ENCODE measurements at places on chromosomes 7 and 10.

- no peak for DNase-seq
Measured at GRCh38 chr10:44668336-44668735, 242.8 kb upstream of the TMEM72 start.

DNA sequence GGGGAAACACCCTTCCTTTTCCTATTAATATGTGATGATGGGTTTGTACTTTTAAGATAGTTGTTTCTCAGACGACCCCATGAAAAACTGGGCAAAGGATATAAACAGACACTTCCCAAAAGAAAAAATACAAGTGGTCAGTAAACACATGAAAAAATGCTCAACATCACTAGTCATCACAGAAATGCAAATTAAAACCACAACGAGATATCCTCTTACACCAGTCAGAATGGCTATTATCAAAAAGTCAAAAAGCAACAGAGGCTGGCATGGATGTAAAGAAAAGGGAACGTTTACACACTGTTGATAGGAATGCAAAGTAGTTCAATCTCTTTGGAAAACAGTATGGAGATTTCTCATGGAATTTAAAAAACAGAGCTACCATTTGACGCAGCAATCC is 111.4 kb upstream of the ZEB1 start:
- no peak for DNase-seq

GRCh38 chr10:6278519-6279120 is 75.9 kb downstream of the PFKFB3 start:
- DNase-seq = no peak

DNA sequence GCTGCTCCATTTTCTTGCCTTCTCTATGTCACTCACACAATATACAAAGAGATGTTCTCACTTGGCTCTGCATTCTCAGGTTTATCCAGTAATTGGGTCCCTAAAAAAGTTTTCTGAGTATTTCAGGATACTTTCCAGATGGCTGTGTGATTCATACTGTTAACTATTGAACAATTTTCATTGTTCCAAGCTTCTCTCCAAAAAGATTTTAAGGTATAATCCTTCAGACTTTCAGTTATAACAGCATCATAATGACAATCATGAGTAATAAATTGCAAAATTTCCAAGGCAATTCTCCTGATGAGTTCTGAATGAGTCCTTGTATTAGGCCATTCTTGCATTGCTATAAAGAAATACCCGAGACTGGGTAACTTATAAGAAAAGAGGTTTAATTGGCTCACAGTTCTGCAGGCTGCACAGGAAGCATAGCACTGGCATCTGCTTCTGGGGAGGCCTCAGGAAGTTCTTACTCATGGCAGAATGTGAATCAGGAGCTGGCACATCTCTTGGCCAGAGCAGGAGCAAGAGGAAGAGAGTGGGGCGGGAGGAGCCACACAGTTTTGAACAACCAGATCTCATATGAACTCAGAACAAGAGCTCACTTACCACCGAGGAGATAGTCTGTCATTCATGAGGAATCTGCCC is 148.1 kb downstream of the SLC16A9 start:
- no peak for DNase-seq

DNA sequence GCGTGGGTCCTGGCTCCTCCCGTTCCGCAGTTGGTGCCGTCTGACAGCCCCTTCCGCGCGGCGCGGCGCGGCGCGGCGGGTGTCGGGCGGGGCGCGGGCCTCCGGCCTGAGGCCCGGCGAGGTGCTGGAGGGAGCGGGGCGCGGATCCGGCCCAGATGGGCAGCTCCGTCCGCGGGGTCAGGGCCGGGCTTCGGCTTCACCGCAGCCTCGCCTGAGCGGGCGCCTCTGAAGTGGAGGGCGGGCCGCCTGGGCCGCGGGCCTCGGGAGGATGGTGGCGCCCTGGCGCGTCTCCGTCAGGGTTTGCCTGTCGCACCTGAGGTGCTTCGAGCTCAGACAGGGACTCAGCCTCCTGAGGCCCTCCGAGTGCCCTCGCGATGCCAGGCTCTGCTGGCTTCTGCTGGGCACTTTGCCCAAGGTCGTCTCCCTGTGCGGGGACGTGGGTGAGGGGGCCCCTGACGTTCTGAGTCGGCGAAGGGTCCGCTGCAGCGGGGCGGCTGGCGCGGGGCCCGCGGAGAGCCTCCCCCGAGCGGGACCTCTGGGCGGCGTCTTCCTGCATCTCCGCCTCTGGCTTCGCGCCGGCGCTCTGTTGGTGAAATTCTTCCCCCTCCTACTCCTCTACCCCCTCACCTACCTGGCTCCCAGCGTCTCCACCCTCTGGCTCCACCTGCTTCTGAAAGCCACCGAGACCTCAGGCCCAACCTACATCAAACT is 473 bp downstream of the ADCK2 start:
- DNase-seq = peak; percentile 55

- DNase-seq = peak; percentile 11
Measured at GRCh38 chr7:156751319-156751718, 110.7 kb downstream of the RNF32 start.

- no peak for DNase-seq
Measured at GRCh38 chr7:141700296-141700847, 1.6 kb downstream of the DENND11 start.

GRCh38 chr10:77156406-77156879 is 481.2 kb downstream of the KCNMA1 start:
- no peak for DNase-seq

- DNase-seq = no peak
Measured at GRCh38 chr10:76647301-76647700, 990.3 kb downstream of the KCNMA1 start.

DNA sequence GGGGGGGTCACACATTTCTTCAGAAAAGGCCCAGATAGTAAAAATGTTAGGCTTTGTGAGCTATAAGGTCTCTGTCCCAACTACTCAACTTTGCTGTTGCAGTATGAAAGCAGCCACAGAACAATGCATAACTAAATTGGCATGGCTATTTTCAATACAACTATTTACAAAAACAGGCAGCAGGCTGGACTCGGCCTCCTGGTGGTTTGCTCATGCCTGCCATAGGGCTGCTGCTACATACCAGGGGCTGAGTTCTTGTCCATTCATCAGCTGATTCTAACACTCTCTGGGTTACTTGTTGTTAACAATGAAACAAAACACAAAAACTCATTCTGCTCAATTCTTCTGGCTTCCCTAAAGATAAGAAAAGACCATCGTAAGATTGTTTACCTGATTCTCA is 109.4 kb upstream of the ADAM12 start:
- no peak for DNase-seq

DNA sequence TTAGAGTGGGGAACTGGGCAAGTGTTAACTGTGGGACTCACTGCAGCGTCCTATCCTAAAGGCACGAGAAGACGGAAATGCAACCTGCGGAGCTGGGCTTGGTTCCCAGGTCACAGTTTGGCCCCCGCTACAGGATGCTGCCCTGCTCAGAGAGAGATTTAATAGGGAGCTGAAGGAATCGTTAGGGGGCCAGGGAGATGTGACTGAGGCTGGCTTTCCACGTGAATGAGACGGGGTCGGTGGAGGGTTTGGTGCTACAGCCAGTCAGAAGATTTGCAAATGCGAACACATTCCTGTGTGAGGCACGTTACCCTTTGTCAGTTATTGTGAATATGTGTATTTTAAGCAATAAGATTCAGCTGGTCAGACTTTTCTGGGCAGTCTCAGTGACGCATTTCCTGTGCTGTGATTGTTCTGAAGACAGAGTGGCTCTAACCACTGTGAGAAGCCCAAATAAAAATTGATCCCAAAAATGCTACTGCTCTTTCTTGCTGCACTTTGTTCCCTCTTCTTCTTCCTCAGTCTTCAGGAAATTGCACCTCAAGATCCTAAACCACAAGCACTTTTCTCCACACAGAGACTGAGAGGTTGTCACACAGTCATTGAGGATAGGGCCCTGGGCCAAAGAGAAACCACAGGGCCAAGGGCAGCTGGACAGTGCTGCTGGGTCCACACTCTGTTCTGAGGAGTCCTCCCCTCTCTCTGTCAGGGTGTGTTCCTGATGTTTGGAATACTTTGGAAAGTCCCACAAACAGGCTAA is 21.2 kb downstream of the CYP17A1 start:
- no peak for DNase-seq

DNA sequence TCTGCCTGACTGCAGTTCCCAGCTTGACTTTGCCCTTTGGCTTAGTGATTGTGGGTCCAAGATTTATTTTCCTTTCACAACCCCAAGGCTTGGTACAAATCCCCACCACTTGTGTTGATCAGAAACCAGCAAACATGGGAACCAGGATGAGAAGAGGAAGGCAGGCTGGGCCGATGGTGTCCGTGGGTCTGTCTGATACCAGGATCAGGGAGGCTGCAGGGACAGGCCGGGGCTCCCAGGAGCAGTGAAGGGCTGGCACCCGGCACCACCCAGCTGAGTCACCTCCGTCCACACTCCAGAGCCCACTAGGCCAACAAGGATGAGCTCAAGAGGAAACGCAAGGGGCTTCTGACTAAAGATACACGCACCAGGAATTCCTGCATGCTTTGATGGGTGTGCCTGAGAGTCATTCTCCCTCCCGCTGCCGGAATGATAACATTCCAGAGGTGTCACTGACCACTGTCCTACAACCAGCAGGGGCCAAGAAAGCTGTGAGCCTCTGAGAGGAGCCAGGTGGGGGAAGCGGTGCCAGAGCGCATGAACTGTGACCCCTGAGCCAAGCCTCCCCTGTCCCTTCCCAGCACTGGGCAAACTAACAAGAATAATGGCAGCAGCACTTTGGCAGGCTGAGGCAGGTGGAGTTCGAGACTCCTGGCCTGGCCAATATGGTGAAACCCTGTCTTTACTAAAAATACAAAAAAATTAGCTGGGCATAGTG is 29.2 kb upstream of the PROSER2 start:
- no peak for DNase-seq

GRCh38 chr7:13880789-13881188 is 108.7 kb downstream of the ETV1 start:
- DNase-seq = no peak

DNA sequence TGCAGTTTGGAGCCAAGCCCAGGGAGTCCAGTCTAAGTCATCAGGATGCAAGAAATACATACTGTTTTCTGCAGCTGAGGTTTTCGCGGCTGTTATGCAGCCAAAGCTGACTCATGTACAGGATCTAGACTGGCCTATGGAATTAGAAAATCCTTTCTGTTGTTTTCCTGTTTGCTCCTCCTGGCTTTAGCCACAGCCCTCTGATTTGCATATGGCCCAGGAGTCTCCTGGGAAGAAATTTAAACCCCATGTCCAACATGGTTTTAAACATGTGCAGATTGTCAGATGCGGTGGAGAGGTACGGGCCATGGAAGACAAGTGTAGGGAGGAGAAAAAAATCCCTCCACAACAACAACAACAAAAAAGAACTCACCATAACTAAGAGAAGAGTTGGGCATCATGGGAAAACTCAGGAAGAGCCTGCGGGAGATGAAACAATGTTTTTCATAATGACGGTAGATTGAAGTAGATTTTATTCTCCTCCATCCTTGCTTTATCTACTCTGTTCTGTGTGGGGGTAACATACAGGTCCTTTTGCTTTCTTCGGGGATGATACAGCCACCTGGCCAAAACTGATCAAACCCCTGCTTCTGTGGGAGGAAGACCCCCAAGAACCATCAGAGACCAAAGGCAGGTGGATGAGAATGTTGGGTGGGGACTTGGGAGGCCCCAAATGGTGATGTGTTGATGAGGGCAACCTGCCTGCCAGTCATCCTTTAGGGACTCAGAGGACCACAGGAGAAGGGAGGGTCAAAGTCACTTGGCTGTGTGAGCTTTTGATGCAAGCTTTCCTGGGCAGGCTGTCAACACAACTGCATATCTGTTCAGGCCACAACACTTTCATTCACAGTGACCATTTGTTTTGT is 29.8 kb upstream of the GNA12 start:
- no peak for DNase-seq

DNA sequence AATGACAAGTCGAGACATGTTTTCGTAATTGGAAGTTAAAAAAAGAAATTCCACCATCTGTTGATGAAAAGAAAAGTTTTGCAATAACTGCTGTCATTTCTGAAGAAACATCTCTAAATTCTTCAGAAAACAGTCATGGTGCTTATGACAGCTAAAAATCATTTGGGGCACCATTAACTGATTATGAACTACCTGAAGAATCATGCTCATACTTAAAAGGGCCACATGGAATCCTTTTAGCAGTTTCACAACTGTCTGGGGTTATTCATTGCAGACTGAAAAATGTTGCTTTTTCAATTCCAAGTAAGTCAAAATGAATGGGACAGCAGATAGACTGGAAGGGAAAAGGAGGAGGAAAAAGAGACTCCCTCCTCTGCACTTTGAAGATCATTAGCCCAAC is 134.2 kb downstream of the CHN2 start:
- DNase-seq = no peak

DNA sequence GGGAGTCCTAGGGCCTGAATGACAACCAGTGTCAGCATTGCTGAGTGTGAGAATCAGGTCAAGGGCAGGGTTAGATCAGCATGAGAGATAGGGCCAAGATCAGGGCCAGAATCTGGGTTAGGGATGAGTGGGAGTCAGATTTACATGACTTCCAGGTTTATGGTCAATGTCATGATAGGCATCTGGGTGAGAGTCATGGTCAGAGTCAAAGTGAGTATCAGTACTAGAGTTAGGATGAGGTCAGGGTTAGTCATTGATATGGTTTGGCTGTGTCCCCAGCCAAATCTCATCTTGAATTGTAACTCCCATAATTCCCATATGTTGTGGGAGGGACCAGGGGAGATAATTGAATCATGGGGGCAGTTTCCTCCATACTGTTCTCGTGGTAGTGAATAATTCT is 12.3 kb downstream of the MRPS24 start:
- no peak for DNase-seq

DNA sequence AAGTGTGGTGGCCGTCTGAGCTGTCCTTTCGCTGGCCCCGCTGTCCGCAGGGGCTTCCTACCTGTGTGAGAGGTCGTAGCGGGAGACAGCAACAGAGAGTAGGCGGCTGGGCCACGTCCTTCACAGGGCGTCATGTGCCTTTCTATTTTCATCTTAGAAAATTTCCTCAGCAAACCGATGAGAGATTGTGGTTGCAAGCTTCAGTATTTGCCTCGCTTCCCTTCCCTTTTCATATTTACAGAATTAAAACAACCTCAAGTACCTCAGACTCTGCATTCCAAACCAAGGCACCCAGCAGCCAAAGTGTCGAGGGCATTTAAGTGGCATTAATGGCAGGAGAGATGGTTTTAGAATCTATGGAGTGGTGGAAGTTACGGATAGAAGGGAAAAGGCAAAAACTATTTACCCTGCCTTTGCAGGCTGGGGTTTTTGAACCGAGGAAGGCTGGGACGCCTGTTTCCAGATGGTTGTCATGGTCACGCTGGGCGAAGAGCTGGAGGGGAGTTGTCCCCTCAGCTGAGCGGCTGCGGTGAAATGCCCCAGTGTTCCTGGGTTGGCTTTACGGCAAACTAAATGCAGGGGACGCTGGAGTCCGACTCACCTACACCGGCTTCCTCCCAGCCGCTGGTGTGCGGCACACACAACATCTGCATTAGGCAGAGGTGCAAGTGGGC is 41.9 kb downstream of the WIPI2 start:
- no peak for DNase-seq

GRCh38 chr10:43653746-43654145 is 5.1 kb upstream of the ZNF32 start:
- no peak for DNase-seq
